ENCODE measurements at places on chromosomes 1 and 21. TPM values are rescaled to one million over a fixed set of nuclear protein-coding genes. Genes with fewer than 3 reads are reported as not detected.

The HSD3B1 gene
- not detected for total RNA-seq

The EDN2 gene
- total RNA-seq, result not detected

The NOS1AP gene
- 0.12 TPM for total RNA-seq

The TRIM17 gene
- 1.5 TPM for total RNA-seq

The RNF186 gene
- total RNA-seq, result not detected

The OLIG1 gene
- total RNA-seq, result not detected

The TBX19 gene
- 2.2 TPM for total RNA-seq

The UBE2G2 gene
- 87.6 TPM for total RNA-seq

The ST6GALNAC3 gene
- total RNA-seq, result 0.26 TPM

The KRTAP13-4 gene
- not detected for total RNA-seq

The FAM151A gene
- total RNA-seq, result not detected

The CCT8 gene
- 431 TPM for total RNA-seq

The PTGS2 gene
- 2.9 TPM for total RNA-seq

The OR14A2 gene
- not detected for total RNA-seq

The PPM1J gene
- total RNA-seq, result 1.2 TPM

The C1QC gene
- total RNA-seq, result not detected

The ATXN7L2 gene
- total RNA-seq, result 11.1 TPM

The SPRR1A gene
- not detected for total RNA-seq

The LDLRAD1 gene
- total RNA-seq, result not detected

The MRPS14 gene
- 44.7 TPM for total RNA-seq

The GPA33 gene
- 1.8 TPM for total RNA-seq

The NEGR1 gene
- total RNA-seq, result not detected

The ACKR1 gene
- not detected for total RNA-seq

The SPRR2B gene
- total RNA-seq, result not detected

The MPZ gene
- total RNA-seq, result 5.8 TPM

The CNTN2 gene
- total RNA-seq, result not detected

The CGN gene
- total RNA-seq, result 1.4 TPM

The OR2L3 gene
- total RNA-seq, result not detected

The GJC2 gene
- 0.41 TPM for total RNA-seq

The KRTAP13-3 gene
- not detected for total RNA-seq

The TINAGL1 gene
- not detected for total RNA-seq

The HEATR1 gene
- total RNA-seq, result 70.1 TPM

The ZNF648 gene
- not detected for total RNA-seq

The SLC26A9 gene
- not detected for total RNA-seq

The USH2A gene
- not detected for total RNA-seq

The WNT4 gene
- not detected for total RNA-seq

The C21orf58 gene
- 25.8 TPM for total RNA-seq

The S100A9 gene
- not detected for total RNA-seq

The ASAP3 gene
- total RNA-seq, result 0.58 TPM

The LCE2C gene
- total RNA-seq, result not detected

The CCDC27 gene
- not detected for total RNA-seq

The KRTAP19-1 gene
- not detected for total RNA-seq

The PEAR1 gene
- not detected for total RNA-seq

The C1orf74 gene
- total RNA-seq, result 3.9 TPM

The ABCG1 gene
- 24.6 TPM for total RNA-seq

The NLRP3 gene
- 0.97 TPM for total RNA-seq

Measured in activated CD4-positive, alpha-beta memory T cell treated with anti-CD3 and anti-CD28 coated beads for 36 hours (primary cell).